GM13976 (cell line): ENCODE measurements at places on chromosomes 2 and 18.
A peak's percentile ranks its signal among the peaks of the same experiment; 100 is the strongest.

DNA sequence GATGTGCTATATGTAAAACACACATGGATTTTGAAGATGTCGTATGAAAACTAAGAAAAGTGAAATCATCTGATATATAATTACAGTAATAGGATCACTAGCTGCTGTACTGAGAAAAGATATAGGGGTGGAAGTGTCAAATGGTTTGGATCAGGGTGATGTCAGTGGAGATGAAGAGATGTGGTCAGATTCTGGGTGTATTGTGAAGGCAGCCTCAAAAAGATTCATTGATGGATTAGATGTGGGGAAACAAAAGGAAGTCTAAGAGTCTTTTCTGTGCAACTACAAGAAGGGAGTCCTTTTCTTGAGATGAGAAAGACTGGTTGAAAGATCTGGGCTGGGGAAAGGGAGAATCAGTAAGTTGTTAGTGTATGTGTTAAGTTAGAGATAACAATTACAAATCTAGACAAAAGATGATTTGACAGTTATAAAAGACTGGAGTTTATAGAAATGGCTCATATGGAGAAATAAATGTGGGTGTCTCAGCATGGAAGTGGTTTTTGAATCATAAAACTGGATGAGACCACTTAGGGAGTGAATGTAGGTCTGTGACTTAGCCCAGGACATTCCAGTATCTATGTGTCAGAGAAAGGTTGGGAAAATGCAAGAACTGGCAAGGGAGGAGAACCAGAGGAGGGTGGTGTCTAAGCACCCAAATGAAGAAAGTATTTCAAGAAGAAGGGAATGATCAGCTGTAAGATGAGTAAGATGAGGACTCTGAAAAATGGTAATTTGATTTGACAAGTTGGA, 347.4 kb downstream of the PARD3B start:
- DNase-seq, result no peak

DNA sequence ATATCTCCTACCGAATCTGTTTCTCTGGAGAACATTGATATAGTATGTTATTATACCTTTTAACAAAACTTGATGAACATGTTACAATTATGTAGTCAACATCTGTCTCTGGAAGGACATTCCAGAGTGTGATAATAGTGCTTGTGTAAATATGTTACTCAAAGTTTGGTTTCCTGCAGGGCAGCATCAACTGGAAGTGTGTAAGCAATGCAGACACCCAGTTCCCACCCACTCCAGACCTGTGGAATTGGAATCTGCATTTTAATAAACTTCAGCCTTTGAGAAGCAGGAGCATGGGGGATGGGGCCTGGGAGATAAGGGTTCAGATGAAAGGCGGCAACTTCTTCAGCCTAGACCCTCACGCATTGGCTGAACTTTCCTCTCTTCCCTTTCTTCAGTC, 398.9 kb downstream of the RND3 start:
- no peak for DNase-seq

- no peak for DNase-seq
Measured at GRCh38 chr2:126761256-126761980, 105.5 kb downstream of the GYPC start.

DNA sequence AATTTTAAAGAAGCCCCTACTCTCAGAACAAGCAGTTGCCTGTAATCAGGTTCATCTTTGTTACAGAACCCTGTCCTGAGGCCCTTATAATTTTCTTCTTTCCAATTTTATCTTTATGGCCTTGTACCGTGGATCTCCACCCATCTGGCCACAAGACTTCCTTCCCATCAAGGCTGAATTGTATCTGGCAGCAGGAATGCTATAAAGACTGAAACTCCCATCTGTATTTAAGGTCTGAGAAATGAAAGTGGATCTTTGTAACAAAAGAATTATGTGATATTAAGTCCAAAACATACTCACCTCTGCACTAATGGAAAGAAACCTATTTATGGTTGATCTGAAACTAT, 91.8 kb downstream of the METTL8 start:
- DNase-seq, result no peak

- peak; percentile 42 for DNase-seq
Measured at GRCh38 chr2:241843321-241844065, 15.2 kb downstream of the PDCD1 start.

- peak; percentile 1 for DNase-seq
Measured at GRCh38 chr2:230678451-230678850, 34.2 kb upstream of the CAB39 start.

- no peak for DNase-seq
Measured at GRCh38 chr2:164495491-164496223, 125.6 kb downstream of the GRB14 start.

GRCh38 chr2:68157002-68157401, 686 bp upstream of the PNO1 start:
- no peak for DNase-seq

- no peak for DNase-seq
Measured at GRCh38 chr18:10239991-10240634, 214.3 kb upstream of the APCDD1 start.

DNA sequence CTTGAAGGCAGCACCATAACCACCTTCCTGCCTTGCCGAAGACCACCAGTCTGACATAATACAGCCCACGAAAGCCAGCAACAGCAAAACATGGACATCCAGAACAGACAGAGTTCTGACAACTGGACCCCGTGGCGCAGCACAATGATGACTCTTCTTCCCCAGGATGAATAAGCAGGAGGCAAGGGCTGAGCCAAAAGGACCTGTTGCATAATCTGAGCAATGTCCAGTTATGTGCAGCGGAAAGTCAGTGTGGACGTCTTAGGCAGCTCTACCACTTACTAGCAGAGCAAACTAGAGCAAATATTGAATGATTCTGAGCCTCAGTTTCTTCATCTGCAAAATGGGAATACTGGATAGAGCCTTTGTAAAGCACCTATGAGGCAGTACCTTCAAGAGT, 225.1 kb downstream of the ZBTB7C start:
- no peak for DNase-seq

DNA sequence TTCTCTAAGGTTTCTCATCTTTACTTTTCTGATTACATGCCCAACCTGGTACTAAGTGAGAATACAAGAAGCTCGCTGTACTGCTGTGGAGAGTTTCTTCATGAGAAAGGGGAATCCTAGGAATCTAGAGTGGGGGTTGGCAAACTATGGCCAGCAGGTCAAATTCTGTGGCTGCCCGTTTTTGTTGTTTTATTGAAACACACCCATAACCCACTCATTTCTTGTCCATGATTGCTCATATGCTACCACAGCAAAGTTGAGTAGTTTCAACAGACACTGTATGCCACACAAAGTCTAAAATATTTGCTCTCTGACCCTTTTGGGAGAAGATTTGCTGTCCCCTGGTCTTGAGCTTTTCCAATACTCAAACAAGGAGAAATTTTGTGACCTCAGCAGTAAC, 58.8 kb downstream of the C2orf74 start:
- DNase-seq, result no peak

- no peak for DNase-seq
Measured at GRCh38 chr2:69223759-69224511, 163.1 kb downstream of the GFPT1 start.
